Activated CD4-positive, alpha-beta T cell treated with anti-CD3 and anti-CD28 coated beads for 1 hour (primary cell): ENCODE measurements at places on chromosomes 11 and 22.

DNA sequence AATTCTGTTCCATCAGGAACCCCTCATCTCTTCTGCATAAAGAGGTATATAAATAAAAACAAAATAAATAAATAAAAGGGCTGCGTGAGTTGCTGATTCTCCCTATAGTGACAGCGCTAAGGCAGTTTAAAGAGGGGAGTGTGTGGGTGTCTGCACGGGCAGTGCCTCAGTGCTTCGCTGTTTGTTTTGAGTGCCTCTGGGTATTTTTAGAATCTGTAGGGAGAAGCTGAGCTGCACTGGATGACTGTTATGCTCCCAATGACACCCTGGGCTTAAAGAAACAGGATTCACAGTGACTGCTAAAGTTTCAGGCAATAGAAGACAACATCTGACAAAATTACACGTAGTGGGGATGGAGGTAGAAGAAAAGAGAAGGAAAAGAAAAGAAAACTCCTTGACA is 38.8 kb downstream of the SLC1A2 start:
- DNase-seq, result no peak

DNA sequence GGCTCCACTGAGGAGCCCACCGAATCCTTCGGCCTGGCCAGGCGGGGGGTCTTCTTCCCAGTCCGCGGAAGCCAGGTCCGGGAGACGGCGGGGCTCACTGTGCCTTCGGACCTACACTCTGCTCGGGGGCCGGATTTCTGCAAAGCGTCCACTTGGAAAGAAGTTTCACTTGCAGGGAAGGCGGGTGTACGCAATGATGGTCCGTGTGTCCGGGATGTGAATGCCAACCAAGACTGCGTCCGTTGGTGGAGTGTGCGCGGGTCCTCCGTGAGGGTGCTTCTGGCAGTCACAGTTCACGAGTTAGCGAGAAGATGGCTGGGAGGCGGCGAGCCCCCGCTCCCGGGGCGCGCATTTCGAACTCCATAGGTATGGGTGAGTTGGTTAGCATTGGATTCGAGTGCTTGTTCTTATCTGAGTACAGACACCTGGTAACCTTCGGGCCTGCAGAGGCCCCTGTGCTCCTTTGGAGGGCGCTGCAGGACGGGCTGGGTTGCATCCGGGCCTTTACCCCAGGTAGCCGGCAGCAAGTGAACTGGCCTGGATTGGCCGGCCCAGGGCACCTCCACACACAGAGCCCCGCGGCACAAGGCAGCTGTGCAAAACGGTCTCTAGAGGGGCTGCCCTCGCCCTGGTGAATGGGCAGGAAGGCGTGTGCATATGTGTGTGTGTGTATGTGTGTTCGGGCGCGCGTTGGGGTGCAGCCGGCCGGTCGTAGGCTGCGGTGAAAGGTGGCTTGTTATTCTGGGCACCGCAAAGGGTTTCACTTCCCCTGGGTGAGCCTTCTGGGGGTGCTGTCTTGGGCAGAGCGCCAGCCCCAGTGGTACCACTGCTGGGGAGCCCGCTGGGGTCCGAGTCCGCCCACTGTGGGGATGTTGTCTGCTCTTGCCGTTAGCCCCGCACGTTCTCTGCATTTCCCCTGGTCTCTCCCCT is 13.3 kb upstream of the CYP2R1 start:
- DNase-seq, result peak; percentile 50

- no peak for DNase-seq
Observed at GRCh38 chr11:61999141-61999975, 31.9 kb upstream of the FTH1 start.

GRCh38 chr11:77195071-77195755 is 67.2 kb downstream of the MYO7A start:
- no peak for DNase-seq

- no peak for DNase-seq
Observed at GRCh38 chr22:31870890-31871289, 73.4 kb upstream of the YWHAH start.

GRCh38 chr22:45077826-45078334 is 68.1 kb upstream of the PHF21B start:
- no peak for DNase-seq
